Peyer's patch (tissue), 4 donors: ENCODE measurements at places on chromosomes 7 and 10. TPM values are rescaled to one million over a fixed set of nuclear protein-coding genes. Genes with fewer than 3 reads are reported as not detected.

Gene TACC2
- 97.5 TPM for total RNA-seq

Gene TRPV5
- not detected for total RNA-seq

Gene SLC26A5
- not detected for total RNA-seq

Gene ZNF503
- 9.1 TPM for total RNA-seq

Gene GIMAP4
- total RNA-seq = 38.0 TPM

Gene NACAD
- total RNA-seq = not detected
